ENCODE measurements at places on chromosomes 3 and 15.

- no peak for DNase-seq
These were observed 35.8 kb downstream of the ZNF710 start for GRCh38 chr15:90036806-90037510.

GRCh38 chr3:150291515-150291914 is 116.6 kb upstream of the TSC22D2 start:
- no peak for DNase-seq

DNA sequence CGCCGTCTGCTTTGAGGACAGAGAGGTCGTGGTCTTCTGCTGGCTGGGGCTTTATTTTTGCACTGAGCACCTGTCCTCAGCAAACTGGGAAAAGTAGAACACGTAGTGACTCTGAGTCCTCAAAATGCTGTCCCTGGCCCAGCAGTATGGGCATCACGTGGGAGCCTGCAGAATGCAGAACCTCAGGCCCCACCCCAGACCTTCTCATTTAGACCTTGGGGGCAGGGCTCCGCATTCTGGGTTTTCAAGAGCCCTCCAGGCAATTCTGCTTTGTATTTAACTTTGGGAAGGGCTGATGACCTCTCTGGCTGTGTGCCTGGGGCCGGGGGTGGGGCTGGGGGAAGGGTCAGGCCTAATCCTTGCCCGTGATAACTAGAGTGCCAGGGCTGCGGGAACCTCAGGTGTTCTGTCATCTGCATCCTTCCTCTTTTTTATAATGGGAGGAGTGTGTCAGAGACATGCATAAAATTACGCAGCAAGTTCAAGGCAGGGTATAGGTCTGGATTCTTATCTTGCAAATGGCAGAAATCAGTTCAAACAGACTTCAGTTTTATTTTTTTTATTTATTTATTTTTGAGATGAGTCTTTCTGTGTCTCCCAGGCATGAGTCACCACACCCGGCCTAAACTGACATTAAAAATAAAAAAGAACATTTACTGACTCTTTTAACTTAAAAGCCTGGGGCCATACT is 11.1 kb downstream of the SLC6A6 start:
- DNase-seq: no peak

GRCh38 chr3:183182073-183182472 is 19.5 kb upstream of the LAMP3 start:
- no peak for DNase-seq

GRCh38 chr15:76642671-76643070 is 262.5 kb downstream of the SCAPER start:
- no peak for DNase-seq

DNA sequence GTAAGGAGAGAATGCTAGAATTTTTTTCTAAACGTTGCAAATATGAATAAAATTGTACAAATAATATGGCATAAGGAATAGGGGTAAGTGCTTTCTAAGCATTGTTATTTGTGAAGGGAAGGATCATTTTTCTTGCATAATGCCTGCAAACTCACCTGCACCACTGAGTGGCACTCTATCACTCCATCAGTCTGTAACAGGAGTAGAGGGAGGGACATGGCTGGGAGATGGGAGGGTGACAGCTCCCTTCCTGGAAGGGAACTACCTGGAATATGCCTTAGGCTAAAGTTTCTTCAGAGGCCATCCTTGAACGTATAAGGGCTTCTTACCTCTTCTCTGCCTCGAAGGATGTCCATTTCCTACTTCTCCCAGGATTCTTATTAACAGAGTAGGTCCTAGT is 3.0 kb downstream of the NAALADL2 start:
- peak; percentile 31 for DNase-seq

DNA sequence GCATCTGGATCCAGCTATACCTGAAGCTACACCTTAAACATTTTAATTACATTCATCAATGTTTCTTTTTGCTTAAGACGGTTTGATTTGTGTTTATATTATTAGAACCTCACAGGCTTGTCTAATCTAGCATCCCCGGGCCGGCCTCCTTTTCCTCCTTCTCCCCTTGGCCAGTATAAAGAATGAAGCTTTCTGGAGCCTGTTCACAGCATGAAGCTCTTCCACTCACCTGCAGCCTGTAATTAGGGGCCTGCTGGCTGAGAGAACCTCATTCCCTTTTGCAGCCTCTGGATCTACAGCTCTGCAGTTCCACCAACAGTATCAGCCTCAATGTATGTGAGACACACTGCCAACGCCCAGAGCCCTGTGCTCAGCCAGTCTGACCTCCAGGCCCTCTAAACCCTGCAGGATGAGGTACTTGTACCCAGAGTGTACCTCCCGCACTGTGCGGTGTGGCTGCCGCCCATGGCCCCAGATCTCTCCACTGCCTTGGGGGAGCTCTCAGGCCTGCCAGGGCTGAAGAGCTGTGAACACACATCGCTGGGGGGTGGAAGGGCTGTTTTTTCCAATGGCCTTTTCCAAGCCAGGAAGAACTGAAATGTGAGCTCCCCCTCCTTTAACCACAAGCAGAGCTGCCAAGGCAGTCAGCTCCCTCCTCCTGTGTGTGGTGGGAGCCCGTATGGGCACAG is 114.7 kb upstream of the ALDH1A3 start:
- DNase-seq: peak; percentile 6

GRCh38 chr3:189210251-189210770 is 38.5 kb downstream of the TPRG1 start:
- DNase-seq: no peak

- DNase-seq: no peak
These were observed 161.8 kb downstream of the EDEM1 start for GRCh38 chr3:5349343-5349742.

DNA sequence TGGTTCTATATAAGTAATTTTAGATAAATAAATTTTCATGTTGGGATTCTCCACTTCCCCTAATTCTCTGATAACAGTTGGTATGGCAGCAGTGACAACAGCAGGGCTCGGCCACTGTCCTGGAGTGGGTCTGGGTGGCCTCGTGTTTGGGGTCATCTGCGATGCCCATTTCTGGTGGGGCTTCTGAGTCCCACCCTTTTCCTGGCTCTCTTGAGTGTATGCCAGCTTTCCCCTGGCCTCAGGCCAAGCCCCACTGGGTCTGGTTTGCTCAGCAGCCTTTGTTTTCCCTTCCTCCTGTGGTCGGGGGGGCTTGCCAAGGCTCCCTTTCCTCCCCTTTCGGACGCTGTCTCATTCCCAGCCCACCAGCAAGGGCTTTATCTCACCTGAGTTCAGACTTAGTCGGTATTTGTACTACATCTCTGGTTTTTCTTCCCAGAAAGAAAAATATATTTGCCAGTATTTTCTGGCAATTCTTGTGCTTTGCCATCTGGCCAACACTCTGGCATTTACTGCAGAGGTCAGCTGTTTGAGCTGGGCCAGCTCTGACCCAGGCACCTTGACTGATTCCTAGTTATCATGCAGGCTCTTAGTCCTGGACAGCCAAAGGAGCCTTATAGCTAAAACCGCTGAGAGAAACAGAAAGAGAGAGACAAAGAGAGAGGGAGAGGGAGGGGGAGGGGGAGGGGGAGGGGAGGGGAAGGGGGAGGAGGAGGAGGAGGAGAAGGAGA is 35.2 kb downstream of the MYZAP start:
- peak; percentile 24 for DNase-seq

DNA sequence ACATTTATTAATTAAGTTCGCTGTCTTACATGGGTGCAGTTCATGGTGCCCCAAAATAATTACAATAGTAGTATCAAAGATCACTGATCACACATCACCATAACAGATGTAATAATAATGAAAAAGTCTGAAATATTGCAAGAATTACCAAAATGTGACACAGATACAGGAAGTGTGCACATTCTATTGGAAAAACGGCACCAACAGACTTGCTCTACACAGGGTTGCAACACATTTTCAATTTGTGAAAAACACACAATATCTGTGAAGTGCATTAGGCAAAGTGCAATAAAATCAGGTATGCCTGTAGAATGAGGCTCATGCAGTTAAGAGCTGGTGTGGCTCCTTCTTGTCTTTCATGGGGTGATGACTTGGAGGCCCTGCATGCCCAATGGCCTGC is 265.8 kb downstream of the RPLP1 start:
- DNase-seq: no peak

DNA sequence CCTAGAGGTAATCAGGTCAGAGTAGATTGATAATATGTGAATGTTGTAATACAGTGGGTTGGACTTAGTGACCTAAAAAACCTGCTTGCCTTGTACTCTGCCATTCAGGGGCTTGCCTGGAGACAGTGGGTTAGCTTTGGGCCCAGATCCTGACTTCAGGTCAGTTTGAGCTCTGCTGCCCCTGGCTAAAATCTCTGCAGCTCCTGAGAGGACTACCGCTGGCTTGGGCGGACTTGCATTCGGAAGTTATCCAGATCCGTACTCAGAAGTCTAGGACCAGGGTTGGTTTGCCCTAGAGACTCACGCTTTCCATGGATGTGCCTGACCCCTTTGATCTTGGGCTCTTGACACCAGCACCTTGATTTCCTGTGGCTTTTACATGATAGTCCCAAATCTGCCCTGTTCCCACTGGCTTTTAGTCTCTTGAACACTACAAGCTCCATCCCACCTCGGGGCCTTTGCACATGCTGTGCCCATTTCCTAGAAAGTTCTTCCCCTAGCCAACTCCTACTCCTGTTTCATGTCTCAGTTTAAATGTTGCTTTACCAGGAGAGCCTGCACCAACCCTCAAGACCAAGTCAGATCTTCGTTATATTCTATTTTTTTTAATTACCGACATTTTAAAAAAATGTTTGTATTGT is 5.9 kb downstream of the ACSBG1 start:
- no peak for DNase-seq

GRCh38 chr3:156298938-156299337 is 178.6 kb downstream of the KCNAB1 start:
- DNase-seq: no peak

- DNase-seq: peak; percentile 59
These were observed 156.2 kb downstream of the FGF12 start for GRCh38 chr3:192570821-192571791.

GRCh38 chr3:70580021-70580420 is 267.6 kb upstream of the MDFIC2 start:
- no peak for DNase-seq

DNA sequence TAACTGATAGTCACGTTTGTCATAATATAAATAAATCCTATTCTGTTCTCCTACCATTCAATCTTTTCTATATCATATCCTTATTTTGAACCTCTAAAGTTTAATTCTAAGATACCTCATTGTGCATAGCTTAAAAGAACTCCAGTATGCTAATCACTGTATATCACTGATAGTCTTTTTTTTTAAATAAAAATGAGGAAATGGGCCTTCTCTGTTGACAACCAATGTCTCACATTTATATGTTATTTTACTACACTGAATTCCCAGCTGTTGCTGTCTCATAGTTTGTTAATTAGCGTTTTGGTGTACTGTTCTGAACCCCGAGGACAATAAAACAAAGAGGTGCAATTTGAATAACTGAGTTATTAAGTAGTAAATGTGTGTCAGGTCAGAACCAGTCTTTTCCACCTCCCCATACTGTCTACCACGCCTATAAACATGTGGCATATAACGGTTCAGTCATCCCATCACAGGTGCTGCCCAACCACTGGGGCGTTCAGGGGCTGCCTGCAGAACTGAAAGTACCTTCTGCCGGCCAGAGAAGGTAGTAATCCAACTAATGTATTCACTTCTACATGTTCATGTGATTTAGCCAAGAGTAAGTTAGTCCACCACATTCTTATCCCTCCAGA is 14.9 kb downstream of the CBLB start:
- DNase-seq: no peak

- no peak for DNase-seq
These were observed 23.4 kb upstream of the GALNT15 start for GRCh38 chr3:16151109-16151508.

DNA sequence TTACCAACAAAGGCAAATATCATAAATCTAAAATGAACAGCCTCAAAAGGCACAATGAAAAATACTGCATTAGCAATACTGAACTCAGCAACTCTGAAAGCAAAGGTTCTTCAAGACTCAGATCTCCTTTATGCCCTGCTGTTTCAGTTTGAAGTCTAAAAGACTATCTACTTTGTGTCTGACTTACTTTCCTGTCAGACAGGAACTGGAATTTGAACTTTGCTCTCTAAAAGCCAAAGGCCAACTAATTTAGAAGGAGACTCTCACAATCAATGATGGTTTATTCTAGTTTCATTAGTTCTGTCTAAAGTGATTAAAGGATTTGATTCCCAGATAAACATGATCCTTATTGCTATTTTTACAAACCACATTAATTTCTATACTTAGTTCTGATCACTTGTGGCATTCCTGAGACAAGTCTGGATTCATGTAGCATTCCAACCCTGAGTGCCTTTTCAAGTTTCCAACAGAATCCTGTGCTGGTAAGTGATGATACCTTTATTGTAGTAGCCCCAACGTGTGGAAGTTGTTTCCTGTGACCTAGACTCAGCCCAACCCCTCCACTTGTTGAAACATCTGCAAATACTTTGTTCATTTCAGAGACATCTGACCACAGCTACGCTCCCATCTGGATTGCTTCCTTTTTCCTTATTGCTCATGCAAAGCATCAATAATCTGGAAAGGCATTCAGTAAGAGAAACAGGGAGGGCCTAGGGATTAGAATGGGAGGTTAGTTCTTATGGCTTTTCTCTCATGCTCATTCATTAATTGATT is 14.9 kb upstream of the LEKR1 start:
- no peak for DNase-seq

GRCh38 chr3:37107846-37108245 is 66.5 kb downstream of the LRRFIP2 start:
- no peak for DNase-seq

DNA sequence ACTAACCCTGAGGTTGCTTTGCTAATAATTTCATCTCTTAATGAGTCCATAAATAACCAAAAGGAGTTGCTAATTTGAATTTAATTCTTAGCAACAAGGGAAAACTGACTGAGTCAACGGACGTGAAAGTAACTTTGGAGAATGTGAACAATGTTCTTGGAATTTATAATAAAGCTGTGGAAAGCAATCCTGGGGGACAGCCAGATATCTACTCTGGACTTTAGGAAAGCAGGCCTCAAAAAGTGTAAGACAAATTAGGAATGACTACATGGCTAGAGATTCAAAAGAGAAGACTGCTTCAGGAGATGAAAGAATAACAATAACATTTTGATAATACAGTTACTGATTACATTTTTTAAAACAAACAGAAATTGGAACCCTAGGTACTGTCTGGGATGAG is 318.4 kb upstream of the COL8A1 start:
- no peak for DNase-seq

- DNase-seq: no peak
These were observed 62.5 kb downstream of the CBLB start for GRCh38 chr3:105806359-105806758.

- DNase-seq: no peak
These were observed 174.7 kb downstream of the SHOX2 start for GRCh38 chr3:157931517-157931916.

- DNase-seq: no peak
These were observed 945.1 kb downstream of the OTOL1 start for GRCh38 chr3:162441716-162442115.

GRCh38 chr3:96101006-96101560 is 713.3 kb upstream of the EPHA6 start:
- DNase-seq: no peak

Data from NCI-H1092 treated with DMSO at 0.1 percent for 48 hours (cell line).